ENCODE measurements at places on chromosomes 13 and 19. TPM values are rescaled to one million over a fixed set of nuclear protein-coding genes. Genes with fewer than 3 reads are reported as not detected.

DNA sequence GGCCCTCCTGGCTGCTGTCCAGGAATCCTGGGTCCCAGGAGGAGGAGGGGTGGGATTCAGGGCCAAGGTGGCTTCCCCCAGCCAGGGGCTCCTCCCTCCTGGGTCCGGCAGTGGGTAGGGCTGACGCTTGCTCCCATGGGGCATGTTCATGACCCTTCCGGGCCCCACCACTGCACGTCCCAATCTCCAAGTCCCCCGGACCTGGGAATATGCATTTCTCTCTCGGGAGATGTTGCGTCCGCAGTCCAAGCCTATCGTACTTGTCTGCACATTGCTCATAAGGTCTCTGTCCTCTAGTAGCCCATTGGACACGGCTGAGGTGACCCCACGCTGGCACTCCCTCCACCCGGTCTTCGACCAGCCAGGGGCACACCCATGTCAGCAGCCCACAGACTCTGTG lies 192.3 kb downstream of the TEX29 start:
- no peak for DNase-seq

Gene CPT1C
- 110 TPM for polyA plus RNA-seq

- DNase-seq = no peak
These were observed 20.4 kb downstream of the MBD3L2B start for GRCh38 chr19:7000816-7001215.

Gene MTUS2
- 11.6 TPM for polyA plus RNA-seq

DNA sequence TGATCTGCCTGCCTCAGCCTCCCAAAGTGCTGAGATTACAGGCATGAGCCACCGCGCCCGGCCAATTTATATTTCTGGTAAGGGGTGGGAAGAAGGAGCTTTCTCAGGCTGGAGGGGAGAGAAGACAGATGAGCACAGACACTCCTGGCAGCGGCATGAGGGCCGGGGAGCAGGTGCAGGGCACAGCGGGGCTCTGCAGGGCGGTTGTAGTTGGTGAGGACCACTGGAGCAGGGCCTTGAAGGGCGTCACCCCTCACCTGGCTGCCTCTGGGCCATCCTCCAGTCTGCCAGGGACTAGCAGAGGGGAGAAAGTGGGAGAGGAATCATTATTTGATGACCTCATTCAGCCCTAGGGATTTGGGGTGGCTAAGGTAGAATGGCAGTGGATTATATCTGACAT lies 8.6 kb upstream of the CSNK1G2 start:
- no peak for DNase-seq

Gene EPS8L1
- 13.0 TPM for polyA plus RNA-seq

Gene EMC10
- polyA plus RNA-seq = 256 TPM

DNA sequence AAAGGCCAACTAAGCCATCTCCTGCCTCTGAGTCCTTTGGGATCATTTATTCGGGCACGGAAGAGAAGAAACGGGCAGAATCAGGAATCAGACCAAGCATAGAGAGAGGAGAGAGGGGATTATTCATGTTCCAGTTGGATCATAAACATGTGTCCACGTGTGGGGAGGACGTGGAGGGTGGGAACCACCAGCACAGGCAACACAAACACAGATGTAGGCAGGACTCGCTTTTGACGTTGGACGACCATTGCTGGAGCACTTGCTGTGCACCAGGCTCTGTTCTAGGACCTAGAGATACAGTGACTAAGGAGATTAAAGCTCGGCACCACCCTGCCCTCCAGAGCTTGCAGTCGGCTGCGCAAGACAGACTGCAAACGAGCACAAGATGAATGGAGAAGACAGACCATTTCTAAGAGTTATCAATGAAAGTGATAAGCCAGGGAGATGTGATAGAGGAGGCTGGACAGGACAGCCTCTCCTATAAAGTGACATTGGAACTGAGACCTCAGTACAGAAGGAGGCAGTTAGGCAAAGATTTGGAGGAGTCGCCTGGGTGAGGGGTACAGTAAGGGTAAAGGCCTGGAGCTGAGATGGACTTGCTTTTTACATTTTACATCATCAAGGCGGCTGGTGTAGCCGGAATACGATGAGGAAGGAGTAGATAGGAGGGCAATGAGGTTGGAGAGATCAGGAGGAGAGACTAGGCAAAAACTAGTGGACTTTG lies 716 bp downstream of the SH2D3A start:
- DNase-seq = no peak

GRCh38 chr13:80931118-80931517 lies 590.2 kb upstream of the SPRY2 start:
- no peak for DNase-seq

DNA sequence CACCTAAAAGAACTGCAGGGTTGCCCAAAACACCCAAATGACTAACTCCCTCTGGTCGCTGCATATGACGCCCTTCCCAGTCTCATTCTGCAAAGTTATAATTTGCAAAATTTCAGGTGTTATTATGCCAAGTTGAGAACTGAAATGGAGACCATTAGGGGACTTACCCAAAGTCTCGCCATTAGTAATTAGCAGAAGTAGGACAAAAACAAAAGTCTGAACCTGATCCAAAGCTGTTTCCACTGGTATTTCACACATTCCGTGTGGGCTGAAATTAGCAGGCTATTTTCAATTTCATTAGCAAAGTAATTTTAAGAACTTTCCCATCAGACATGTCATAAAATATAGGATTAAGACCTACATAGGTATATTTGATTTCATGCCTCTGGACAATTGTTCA lies 6.8 kb downstream of the RUBCNL start:
- DNase-seq = no peak

GRCh38 chr13:36769545-36769944 lies 49.5 kb upstream of the RFXAP start:
- DNase-seq = no peak

GRCh38 chr13:76132532-76132931 lies 496.4 kb downstream of the LMO7 start:
- no peak for DNase-seq

- DNase-seq = no peak
These were observed 5.7 kb upstream of the SIX5 start for GRCh38 chr19:45774765-45775164.

GRCh38 chr13:42981317-42981716 lies 10.7 kb downstream of the EPSTI1 start:
- DNase-seq = no peak

GRCh38 chr13:28077231-28077630 lies 23.1 kb downstream of the FLT3 start:
- no peak for DNase-seq

Gene SMIM17
- polyA plus RNA-seq = 62.7 TPM

Gene JSRP1
- polyA plus RNA-seq = 0.74 TPM

Gene HSD17B14
- polyA plus RNA-seq = 19.4 TPM

DNA sequence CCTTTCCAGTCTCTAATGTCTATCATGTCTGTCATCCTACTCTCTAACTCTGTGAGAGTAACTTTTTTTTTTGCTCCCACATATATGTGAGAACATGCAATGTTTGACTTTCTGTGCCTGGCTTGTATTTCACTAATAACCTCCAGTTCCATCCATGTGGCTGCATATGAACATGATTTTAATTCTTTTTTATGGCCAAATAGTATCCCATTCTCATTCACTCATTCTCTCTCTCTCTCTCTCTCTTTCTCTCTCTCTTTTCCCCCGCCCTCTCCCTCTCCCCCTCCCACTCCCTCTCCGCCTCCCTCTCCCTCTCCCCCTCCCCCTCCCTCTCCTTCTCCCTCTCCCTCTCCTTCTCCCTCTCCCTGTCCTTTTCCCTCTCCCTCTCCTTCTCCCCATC lies 52.0 kb downstream of the DNAJC3 start:
- DNase-seq = no peak

DNA sequence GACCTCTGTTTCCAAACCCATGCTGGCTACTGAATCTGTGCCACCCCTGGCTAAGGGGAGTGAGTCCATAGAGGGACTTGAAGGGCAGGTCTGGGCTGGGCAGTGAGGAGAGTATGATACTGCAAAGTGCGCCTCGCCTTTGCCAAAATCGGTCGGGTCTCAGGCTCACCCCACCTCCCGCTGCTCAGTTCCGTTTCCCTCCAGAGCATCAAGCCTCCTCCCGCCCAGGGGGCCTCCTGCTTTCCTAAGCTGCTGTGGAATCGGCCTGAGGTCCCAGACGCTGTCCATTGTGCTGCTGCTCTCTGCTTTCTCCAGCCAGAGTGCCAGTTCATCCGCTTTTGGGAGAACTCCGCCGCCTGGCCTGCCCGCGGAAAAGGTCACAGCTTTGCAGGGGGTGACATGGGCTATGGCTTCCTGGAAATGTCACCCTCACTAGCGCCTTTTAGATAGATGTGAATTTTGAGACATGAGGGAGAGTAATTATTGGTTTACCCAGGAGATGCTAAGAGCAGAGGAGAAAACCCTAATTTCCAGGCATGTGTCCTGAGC lies 1418.4 kb downstream of the UQCRFS1 start:
- DNase-seq = no peak

DNA sequence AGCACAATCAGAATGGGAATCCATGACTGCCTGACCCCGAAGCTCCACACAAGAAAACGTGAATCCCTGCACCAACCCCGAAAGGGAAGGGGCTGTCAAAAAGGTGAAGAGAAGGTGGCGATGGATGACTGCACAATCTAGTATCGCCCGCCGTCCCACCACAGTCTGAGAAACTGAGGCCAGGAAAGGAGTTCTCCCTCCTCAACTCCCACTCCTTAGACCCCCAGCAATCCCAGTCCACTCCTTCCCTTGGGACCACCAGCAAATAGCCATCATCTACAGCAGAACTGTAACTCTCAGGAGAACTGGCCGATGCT lies 451 bp downstream of the NOSIP start:
- no peak for DNase-seq

DNA sequence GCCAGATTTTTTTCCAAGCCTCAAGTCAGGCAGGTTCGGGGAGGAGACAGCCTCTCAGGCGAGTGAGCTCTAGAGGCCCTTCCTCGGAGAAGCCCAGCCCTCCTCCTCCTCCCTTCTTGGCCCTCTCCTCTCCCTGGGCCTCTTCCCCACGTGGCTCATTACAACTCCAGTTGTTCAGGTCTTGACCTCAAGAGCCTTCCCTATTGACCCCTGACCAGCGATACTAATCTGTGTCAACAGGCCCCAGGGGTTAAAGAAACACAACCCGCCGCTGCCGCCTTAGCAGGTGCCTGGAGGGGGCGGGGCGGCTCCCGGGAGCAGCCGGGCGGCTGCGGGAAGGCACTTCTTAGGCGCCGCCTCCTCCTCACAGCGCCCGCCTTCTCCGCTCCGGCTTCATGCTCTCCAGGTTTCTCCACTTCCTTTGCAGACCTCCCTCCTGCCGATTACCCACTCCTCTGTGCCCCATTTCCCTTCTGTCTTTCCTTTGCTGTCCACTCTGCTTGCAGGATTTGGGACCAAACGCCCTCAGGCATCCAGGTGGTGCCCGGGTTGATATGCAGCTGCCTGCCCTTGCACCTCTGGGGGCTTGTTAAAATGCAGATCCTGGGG lies 51.0 kb downstream of the LYL1 start:
- peak; percentile 82 for DNase-seq

Gene TNPO2
- 155 TPM for polyA plus RNA-seq

- no peak for DNase-seq
These were observed 1440.9 kb downstream of the UQCRFS1 start for GRCh38 chr19:27772059-27772458.

Gene ZNF85
- 10.2 TPM for polyA plus RNA-seq

DNA sequence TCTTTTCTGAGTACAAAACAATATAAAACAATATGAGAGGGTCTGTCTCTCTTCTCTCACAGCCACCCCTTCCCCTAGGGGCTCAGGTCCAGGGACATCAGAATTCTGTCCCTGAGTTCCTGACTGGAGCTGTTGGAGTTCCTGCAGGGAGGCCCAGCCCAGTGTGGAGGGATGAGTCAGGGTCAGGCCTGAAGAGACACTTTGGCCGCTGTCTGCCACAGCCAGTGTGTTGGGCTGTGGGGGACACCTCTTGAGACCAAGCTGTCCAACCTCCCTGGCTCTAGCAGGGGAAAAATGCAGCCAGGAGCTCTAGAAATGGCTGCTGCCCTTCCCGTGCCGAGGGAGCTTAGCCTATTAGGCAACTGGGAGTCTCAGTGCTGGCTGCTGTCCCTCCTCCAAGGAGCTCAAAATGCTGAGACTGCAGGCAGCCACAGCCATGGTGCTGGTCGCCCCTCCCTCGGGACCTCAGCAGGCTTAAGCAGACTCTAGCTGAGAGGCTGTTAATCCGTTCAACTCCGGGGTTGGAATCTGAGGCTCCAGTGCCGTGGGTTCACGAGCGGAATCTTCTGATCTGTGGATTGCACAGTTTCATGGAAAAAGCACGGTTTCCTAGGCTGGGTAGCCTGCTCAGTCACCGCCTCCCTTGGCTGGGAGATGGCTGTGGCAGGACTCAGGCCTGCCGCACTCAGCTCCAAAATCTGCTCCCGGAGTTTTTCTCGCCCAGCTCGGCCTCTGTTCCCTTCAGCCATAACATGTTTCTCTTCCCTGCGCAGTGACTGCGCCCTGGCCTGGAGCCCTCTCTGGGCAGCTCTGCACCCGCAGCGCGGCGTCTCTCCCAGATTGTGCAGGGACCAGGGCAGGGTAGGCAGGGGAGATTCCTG lies 3.8 kb upstream of the ZNF626 start:
- DNase-seq = no peak

- DNase-seq = no peak
These were observed 230.6 kb downstream of the ZNF536 start for GRCh38 chr19:30602661-30603350.

DNA sequence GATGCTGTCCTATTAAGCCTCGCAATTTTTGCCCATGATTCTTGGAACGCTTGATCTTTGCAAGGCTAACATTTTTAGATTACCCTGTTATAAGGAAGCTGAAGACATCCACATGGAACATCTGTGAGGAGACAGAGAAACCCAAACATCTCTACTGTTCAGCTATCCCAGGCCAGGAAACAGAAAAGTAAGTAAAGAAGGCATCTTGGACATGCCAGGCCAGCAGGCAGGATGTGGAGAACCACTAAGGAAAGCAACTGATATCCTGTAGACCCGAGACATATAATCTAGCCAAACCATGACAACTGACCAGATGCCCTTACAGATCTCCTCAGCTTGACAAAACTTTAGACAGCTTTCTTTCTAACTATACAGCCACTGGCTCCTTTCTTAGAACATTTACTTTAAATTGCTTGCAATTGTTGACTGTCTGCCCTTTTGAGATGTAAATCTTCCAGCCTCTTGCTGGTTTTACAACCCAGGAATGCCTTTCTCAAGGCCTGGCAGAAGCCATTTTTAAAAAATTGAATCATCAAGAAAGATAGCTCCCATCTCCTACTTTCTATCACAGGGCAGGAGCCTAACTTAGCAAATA lies 255.8 kb upstream of the DACH1 start:
- no peak for DNase-seq

GRCh38 chr13:95403349-95404140 lies 102.3 kb upstream of the ABCC4 start:
- peak; percentile 61 for DNase-seq

- DNase-seq = peak; percentile 28
These were observed 253.2 kb downstream of the SUCLA2 start for GRCh38 chr13:47747901-47748300.

- DNase-seq = no peak
These were observed 62.4 kb downstream of the MPHOSPH8 start for GRCh38 chr13:19695829-19696228.

Gene RAB3A
- polyA plus RNA-seq = 336 TPM

GRCh38 chr13:113853518-113854237 lies 10.2 kb downstream of the GAS6 start:
- DNase-seq = no peak

DNA sequence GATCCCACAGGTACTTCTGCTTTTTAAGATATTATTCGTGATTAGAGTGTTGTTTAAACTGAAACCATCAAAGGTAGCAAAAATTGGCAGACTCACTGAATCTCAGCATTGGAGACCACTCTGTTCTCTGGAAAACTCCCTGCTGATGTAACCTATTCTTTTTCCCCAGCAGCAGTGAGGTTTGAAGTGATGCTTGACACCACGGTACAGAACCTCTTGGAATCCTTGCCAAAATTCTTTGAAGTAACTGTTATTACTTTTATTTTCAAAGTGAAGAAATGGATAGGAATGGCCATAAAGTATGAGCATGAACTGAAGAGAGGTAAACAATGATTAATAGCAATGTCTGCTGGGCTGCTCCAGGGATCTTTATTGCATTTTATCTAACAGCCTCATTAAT lies 66.4 kb upstream of the KL start:
- no peak for DNase-seq

Data from spinal cord (tissue), 10 donors.